ENCODE measurements at places on chromosomes 16 and 17. TPM values are rescaled to one million over a fixed set of nuclear protein-coding genes. Genes with fewer than 3 reads are reported as not detected.

SHISA9 gene
- 0.52 TPM for total RNA-seq

PRMT7 gene
- 64.7 TPM for total RNA-seq

OR1F1 gene
- total RNA-seq, result not detected

GRCh38 chr16:84351630-84352029 lies 16.7 kb upstream of the ATP2C2 start:
- DNase-seq, result no peak

DNA sequence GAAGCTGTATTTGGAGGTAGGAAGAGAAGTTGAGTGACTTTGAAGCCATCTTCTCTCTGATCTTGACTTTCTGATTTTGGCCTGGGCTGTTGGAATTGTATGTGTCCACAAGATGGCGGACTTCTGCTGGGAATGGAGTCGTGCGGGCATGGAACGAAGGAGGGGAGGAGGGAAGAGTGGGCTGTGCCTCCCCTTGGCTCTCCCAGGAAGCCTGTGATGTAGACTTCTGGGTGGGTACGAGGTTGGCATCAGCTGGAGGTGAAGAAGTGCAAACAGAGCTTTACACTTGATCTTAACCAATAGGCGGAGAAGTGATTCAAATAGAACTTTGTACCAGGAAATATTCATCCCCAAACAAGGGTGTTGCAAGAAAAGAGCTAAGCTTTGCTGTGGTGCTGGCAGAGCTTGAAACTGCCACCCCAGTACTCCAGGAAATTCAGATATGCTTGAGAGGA lies 7.4 kb upstream of the TMEM220 start:
- peak; percentile 83 for DNase-seq

GRCh38 chr16:85445064-85445778 lies 167.9 kb upstream of the GSE1 start:
- DNase-seq, result no peak

DNA sequence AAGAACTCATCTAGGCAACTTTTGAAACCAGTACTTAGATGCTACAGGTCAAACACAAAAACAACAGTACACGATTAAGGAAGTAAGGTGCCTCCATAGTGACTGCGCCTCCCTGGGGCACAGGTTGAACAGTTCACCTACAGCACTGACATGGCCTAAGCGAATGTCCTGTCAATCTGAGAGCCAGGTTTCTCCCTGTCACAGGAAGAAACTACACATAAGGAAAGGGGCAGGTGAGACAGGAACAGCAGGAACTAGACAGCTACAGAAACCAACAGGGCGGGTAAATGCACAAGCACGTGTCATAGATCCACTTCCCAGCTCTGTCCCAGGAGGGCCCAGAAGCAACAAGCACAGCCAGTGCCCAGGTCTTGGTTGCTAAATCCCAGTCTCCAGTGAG lies 8.0 kb upstream of the ARHGDIA start:
- no peak for DNase-seq

Measured in ureter (tissue), 1 donor.